ENCODE measurements at places on chromosomes 16 and 17.

- no peak for DNase-seq
These were observed 19.6 kb downstream of the AKAP10 start for GRCh38 chr17:19958023-19958422.

GRCh38 chr16:84177741-84178073 is 9.2 kb downstream of the TAF1C start:
- DNase-seq = peak; percentile 20

DNA sequence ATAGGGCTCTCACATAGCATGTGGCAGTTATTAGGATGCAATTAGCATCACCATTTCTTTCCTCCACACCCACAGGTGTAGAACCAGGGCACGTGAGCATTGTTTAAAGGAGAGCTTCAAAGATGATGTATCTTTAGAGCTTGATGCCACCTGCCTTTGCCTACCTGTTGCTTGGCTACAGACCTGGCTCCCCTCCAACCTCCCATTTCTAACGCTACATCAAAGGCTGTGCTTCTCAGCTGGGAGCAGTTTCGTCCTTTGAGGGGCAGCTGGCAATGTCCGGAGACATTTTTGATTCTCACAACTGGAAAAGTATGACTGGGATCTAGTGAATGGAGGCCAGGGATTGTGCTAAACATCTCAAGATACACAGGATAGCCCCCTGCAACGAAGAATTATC is 78.5 kb upstream of the CLEC3A start:
- DNase-seq = no peak

- DNase-seq = no peak
These were observed 35.2 kb downstream of the TNFRSF13B start for GRCh38 chr17:16936536-16937310.

- peak; percentile 88 for DNase-seq
These were observed 14.3 kb upstream of the RBBP6 start for GRCh38 chr16:24524855-24525677.

- no peak for DNase-seq
These were observed 56.7 kb upstream of the ERCC4 start for GRCh38 chr16:13863075-13863765.

DNA sequence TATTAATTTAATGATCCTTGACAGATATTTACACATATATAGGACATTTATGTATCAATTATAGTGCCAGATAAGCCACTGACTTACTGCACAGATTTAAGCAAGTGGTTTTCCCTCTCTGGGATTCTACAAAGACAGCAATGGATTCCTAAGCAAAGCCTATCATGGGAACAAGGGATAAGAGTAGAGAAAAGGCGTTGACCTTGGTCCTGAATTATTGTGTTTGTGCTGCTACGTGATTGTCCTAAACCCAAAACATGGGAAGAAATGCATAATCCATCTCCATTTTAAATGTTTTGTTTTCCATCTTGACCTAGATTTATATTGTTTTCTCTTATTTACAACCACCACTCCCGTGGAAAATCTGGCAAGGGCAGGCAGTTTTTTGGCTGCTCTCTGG is 14.0 kb downstream of the SLFN11 start:
- no peak for DNase-seq

DNA sequence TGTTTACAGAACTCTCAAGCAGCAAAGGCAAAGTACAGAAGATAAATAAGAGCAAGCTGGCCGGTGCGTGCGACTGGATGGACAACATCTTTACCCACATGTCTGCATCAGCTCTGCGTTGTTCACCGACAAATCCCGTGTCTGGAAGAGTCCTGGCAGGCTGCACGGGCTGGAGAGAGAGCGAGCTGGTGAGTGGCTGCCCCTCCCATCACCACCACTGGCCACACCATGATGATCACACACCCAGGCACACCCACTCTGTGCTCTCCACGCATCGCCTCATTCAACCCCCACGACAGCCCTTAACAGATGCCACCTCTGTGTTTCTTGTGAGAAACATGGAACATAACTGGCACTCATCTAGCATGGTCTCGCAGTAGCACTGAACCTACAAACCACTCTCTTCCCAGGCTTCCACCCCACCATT is 59.2 kb downstream of the ANKRD11 start:
- DNase-seq = no peak

- DNase-seq = no peak
These were observed 17.1 kb upstream of the SREBF1 start for GRCh38 chr17:17853811-17854447.

DNA sequence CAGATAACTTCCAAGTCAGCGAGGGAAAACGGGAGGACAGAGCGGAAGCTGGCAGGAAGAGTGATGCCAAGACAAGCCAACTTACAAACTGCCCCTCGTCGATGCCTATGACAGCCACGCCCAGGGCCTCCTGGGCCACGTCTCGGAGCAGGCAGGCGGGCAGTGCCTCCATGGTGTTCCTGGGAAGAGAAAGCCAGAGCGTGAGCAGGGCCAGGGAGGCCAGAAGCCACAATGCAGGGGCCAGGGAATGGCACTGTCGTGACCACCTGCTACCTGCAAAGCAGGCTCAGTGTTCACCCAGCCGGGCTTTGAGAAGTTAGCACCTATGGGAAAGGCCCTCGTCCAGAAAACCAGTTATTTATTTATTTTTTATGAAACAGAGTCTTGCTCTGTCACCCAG is 4.3 kb downstream of the TK1 start:
- DNase-seq = no peak

- no peak for DNase-seq
These were observed 154.4 kb downstream of the FOXL1 start for GRCh38 chr16:86732621-86733295.

GRCh38 chr16:66477028-66477515 is 50.0 kb downstream of the BEAN1 start:
- no peak for DNase-seq

GRCh38 chr16:12415072-12415471 is 388.6 kb downstream of the CPPED1 start:
- DNase-seq = no peak

DNA sequence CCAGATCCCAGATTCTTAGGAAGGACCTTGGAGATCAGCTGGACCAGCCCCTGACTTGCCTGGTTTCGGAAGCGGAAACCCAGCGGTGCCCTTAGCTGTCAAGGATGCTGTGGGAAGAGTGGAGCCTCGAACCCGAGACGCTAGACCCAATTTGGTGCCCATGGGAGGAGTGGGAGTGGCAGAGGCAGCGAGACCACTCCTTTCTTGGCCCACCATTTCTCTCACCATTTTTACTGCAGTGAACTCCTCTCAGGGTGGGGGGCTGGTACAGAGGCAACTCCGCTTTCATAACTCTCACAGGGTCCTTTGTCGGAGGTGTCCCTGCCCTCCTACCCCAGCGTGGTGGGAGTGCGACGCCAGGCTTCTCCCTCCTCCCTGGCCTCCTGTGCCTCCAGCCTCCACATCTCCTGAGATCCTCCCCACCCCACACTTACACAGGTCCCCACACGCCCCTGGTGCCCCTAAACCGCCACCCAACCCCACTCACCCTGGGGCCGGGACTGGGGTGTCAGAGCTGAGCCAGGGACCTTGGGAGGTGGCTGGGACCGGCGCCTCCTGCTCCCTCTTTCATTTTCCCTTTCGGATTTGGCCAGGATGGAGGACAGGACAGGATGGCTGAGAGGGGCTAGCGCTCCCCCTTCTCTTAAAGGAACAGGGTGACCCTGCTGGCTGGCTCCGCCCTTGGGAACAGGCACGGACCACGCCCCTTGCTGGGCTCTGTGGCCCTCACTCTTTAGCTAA is at the start of gene GJD3:
Gene GJD3 (minus strand): TSS at position 617 of the 741 bp plus-strand sequence. CDS start 922 bp downstream, outside the sequence.
- no peak for DNase-seq

GRCh38 chr16:54175552-54176375 is 110.8 kb downstream of the IRX3 start:
- no peak for DNase-seq

DNA sequence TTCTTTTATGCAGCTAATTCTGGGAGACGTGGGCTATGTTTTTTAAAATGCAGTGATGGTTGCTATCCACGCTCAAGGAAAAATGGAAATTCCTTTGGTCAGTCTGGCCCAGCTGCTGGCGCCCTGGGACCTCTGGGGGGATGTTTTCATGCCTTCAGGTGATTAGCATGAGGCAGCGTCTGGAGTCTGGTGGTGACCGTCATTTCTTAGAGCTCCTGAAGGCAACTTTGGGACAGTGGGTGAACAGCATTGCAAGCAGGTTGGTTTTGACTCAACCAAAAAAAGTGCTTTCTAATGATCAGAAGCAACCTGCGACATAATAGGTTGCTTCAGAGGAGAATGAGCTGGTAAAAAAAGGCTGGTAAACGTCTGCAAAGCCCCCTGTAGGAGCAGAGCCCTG is 82.3 kb downstream of the RPA1 start:
- DNase-seq = no peak

DNA sequence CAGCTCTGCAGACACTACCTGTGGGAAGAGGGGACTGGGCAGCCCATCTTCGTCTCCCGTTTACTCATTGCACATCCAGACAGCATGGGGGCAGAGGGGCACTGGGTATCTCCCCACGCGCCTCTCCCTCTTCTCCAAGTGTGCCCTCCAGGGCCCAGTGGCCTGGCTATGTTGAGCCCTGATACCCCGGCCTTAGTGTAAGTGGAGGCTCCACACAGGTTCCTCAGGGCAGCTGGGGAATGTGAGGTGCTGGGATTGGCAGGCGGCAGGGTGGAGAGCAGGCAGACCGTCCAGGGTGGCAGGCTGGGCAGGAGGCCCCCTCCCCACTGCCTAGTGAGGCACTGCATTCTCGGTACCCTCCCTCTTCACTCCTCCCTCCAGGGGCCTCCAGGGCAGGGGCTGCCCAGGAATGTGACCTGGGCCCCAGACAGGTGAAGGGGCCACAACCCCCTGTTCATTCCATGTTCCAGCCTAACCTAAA is 13.2 kb upstream of the NAGLU start:
- DNase-seq = no peak

DNA sequence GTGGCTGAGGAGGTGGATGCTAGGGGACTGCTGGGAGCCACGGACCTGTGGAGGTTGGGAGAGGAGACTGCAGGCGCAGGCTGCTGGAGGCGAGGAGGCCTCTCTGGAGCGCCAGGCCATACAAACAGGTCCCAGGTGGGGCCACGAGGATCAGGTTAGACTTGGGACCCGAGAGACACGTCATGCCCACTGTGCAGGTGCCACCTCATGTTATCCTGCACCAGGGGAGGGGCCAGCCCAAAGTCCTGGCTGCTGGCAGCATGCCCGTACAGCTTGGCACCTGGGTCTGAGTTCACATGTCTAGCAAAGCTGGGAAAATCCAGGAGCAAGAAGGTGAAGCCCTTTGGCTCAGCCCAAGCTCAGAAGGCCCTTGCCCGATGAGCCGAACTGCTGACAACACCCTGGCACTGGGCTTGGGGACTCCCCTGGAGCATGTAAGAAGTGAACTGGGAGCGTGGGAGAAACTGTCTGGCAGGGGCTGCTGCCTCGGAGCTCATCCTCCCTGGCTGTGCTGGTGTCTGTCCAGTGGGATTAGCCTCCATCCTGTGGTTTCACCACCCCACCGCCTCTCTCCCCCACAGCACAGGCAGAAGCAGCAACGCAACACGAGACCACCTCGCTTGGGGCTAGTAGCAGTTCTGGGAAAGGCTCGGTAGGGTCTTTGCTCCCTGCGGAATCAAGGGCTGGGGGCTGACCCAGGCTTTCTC is 5.3 kb downstream of the ARHGDIA start:
- DNase-seq = no peak

DNA sequence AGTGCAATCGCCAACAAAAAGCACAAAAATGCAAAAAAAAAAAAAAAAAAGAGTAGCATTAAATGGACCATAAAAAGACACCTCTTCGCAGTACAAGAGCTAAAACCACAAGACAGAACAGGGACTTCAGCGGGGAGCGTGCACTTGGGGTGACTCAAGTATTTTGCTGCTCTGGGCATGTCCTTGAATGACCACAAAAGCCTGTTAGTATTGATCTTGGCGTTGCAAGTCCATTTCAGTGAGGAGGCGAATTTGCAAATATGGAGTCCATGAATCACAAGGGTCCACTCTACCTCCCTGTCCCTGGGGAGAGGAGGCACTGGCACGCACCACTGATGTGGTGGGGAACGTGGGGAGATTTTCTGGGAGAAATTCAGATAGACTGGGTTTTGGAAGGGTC is 78.9 kb downstream of the CNGB1 start:
- peak; percentile 54 for DNase-seq

GRCh38 chr16:69366431-69366830 is 14.8 kb upstream of the TMED6 start:
- DNase-seq = no peak

GRCh38 chr17:56297184-56297583 is 143.9 kb downstream of the ANKFN1 start:
- DNase-seq = peak; percentile 19

GRCh38 chr16:68247400-68247799 is 2.2 kb downstream of the PLA2G15 start:
- peak; percentile 72 for DNase-seq

Measured in suppressor macrophage treated with lipopolysaccharide for 4 hours (primary cell).